ENCODE measurements at places on chromosomes 7 and 10.

DNA sequence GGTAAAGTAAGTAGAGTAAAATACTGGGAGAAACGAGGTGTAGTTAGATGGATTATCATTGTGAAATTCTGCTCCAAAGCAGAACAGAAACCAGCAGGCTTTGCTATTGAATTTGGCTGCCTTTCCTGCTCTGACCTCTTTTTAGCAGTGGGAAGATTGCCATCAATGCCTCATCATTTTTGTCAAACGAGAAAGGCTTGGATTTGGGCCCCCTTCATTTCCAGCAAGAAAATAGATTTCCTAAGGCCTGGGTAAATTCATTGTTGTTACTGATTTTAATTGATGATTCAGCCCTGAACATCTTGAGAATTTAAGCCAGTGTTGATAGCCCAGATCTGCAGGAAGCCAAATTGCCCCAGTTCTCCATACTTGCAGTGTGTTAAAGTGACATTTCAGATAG is 35.2 kb upstream of the ASAH2 start:
- no peak for DNase-seq

DNA sequence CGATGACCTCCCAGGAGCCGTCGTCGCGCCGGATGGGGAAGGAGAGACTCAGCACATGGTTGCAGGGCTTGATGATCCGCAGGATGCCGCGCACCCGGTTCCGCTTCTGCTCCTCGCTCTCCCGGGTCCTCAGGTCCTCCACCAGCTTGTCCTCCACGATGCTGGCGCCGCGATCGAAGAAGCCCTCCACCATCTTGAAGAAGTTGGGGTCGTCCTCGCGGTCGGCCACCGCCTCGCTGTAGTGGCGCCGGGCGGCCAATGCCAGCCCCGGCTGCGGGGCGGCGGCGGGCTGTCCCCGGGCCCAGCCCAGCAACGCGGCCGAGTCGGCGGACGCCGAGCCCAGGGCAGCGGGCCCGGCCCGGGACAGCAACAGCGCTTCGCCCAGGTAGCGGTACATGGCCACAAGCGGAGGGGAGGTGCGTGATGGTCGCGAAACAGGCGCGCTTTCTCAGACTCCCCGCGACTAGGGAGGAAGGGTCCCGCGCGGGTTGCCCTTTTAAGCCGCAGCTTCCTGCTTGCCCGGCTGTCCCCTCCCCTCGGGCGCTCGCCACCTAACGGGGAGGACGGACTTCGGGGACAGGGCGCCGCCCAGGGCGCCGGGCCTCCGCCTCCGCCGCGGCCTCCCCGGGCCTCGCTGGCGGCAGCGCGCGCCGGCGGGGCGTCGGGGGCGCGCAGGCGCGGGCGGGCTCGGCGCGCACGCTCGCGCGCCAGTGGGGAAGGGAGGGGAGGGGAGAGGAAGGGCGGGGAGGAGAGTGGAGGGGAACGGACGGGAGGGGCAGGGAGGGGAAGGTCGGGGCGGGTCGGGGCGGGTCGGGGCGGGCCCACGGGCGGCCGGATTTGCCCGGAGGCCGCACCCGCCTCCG is at the start of the genes GLUD1 and SHLD2:
Gene GLUD1, minus strand, starts transcription at position 471 of the 863 bp plus-strand sequence. Its CDS starts 74 bp downstream, at position 397.
Gene SHLD2, plus strand, starts transcription at position 834 of the 863 bp plus-strand sequence. CDS start 56,149 bp downstream, outside the sequence.
- peak; percentile 76 for DNase-seq

- DNase-seq, result peak; percentile 35
Observed at GRCh38 chr10:3784510-3785250, at the start of gene KLF6. Gene KLF6, minus strand, starts transcription at chr10:3785209. Its CDS starts 195 bp downstream, at chr10:3785014.

- DNase-seq, result no peak
Observed at GRCh38 chr7:13231216-13231615, 543.8 kb downstream of the ARL4A start.

DNA sequence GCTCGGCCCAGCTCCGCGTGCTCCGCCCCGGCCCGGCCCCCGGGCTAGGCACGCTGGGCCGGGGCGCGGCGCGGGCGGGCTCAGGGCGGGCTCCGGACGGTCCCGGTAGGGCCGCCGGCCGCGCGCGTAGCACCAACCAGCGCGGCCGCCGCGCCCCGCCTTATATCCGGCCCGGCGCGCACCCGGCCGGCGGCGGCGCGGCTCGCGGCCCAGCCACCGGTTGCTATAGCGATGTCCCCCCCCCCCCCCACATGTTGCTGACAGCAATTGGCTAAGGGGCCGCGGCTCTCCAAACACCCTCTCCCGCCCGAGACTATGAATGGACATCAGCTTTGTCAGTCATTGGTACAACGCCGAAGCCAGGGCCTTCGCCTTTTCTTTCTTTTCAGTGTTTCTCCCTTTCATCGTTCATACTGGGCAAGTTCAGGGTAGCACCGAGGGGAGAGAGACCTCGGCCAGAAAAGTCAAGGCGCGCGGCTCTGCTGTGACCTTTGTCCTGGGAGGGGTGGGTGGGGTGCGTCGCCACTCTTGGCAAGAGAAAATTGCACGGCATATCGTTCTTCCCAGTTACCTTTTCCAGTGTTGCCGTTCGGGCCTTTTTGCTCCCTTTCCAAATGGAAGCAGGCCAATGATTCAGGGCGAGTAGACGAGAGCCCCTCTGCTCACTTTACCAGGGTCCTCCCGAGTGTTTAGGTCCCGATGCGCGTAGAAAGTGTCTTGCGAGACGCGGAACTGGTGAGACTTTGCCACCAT is 354.2 kb downstream of the DNAJB6 start:
- no peak for DNase-seq

DNA sequence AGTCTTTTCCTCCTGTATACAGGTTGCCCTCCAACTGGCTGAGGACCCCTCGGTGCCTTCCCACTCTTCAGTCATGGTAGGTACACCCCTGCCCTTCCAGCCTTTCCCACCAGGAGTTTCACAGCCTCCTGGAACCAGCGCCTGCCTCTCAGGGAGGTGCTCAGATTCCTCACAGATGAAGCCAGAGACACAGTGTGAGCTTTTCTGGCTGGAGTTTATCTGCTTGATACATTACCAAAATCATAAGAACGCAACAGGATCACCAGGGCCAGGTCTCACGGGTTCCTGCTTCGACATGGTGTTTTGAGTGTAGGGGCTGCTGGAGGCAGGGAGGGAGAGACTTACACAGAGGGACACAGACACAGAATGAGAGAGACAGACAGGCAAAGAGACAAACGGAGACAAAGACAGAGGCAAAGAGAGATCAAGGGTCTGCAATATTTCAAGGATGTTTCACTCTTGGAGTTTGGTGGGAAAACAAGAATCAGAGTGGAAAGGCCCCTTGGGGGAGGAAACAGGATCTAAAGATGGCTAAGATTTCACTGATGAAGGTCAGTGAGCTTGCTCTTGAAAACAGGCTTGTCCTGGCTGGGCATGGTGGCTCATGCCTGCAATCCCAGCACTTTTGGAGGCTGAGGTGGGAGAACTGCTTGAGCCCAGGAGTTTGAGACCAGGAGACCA is 6.5 kb upstream of the INMT start:
- no peak for DNase-seq

DNA sequence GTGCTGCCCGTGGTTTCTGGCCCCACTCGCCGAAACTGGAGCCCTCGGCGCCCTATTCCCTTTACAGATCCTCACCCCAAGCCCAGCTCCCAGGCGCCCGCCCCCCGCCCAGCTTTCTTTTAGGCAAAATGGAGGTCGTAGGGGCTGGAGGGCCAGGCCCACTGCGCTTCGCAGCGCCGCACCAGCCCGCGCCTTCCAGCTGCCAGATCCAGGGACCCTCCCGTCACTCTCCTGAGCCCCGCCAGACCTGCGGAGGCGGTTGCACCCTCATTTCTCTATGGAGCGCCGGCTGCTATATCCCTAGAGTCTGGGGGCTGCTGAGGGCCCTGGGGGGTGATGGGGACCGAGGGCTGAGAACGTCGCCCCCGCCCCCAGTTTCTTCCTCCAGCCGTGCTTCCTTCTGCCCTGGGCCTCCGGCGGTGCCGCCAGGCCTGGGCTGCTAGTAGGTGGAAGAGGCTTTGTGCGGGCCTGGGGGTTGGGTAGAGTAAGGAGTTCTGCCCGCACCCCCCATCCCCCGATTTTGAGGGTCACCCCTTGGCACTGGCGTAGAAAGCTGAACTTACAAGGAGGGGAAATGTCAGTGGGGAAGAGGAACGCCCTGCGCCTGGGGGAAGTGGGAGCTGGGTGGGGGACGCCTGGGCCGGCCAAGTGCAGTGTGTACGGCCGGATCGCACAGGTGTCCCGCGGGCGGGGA is 1.0 kb downstream of the GNB2 start:
- DNase-seq, result no peak

GRCh38 chr10:70903262-70903921 is 15.0 kb upstream of the PCBD1 start:
- no peak for DNase-seq

DNA sequence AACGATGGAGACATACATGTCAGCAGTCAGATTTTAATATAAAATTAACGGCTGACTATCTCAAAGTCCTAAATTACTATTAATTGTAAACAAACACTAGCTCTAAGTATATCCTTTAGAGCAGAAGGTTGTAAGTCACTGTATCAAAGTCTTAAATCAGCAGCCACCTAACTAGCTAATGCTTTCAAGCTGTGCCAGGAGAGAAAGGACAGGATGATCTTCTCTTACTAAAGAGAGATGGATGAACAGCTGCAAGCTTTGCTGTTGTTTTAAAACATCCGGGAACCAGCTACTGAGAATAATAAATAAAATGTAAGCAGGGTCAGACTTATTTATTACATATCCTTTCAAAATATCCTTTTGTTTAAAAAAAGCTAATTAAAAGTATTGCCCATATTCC is 24.0 kb upstream of the ABLIM1 start:
- DNase-seq, result no peak

- no peak for DNase-seq
Observed at GRCh38 chr10:132114953-132115520, 49.3 kb downstream of the JAKMIP3 start.

DNA sequence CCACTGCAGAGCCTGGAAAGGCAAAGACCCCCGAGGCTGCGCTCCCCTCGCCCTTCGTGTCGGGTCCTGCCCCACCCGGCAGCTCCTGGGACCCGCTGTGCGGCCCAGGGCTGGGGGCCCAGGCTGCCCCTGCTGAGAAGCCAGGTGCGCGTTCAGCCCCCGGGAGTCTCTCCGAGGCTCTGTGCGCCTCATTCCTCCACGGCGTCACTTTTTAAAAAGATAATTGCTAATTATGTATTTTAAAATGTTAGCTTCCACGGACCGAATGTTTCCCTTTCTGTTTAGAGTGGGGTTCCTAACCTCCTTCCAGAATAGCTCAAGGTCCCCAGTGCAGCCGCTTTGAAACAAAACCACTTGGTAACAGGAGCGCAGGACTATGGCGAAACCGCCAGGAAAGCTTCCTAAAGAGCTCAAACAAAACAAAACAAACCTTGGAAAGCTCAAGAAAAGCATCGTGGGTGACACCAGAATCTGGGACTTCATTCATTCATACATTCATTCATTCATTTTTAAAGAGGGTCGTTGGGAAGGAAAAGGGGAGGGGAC is 45.6 kb downstream of the PDIA4 start:
- DNase-seq, result no peak

DNA sequence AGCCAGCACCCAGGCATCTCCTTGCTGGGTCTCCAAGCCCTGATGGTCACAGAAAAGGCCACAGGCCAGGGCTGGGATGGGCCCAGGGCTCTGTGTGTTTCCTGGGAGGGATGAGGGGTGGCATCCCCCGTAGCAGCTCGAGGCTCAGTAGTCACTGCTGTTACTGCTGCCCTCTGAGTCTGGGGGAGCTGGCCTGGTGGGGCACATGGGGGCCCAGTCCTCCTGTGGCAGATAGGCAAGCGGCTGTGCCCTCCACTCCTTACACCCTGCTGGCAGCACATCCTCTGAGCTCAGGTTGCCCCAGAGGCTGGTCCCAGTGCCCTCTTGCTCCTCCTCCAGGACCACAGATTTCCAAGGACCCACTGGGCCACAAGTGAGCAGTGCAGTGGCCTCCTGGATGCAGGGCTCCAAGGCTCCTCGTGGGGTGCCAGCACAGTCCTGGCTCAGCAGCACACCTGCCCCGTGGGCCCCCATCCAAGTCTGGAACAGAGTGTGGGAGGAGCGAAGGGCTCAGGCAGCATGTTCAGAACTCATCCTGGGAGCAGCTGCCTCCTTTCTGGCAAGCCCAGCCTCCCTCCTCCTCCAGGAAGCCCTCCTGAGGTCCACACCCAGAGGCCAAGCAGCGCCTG is 31.5 kb upstream of the TUBB8 start:
- DNase-seq, result no peak

DNA sequence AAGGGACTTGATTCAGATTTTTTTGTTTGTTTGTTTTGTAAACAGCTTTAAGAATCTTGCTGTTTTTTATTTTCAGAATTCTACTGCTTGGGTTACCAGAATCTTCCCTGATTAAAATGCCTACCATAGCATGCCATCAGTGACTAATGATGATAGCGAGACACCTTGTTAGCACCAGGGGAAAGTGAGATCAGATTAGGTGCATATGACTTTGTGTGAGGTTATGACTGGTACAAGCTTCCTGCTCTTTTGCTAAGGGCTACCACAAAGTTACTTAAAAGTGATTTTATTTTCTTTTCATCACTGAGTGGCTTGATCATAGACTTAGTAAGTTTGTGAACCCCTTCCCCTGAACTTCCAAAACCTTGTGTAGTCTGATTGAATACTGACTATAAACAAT is 93.5 kb downstream of the SND1 start:
- DNase-seq, result no peak

- no peak for DNase-seq
Observed at GRCh38 chr10:106612381-106612780, 552.1 kb downstream of the SORCS1 start.

- no peak for DNase-seq
Observed at GRCh38 chr7:76357475-76358010, 1.2 kb downstream of the YWHAG start.

- DNase-seq, result peak; percentile 51
Observed at GRCh38 chr10:80465839-80466590, 11.9 kb downstream of the TSPAN14 start.

- DNase-seq, result no peak
Observed at GRCh38 chr10:127125331-127125730, 71.1 kb downstream of the INSYN2A start.

GRCh38 chr7:18570441-18570840 is 74.9 kb downstream of the HDAC9 start:
- DNase-seq, result no peak

- DNase-seq, result no peak
Observed at GRCh38 chr7:155490697-155491628, 33.0 kb downstream of the EN2 start.

DNA sequence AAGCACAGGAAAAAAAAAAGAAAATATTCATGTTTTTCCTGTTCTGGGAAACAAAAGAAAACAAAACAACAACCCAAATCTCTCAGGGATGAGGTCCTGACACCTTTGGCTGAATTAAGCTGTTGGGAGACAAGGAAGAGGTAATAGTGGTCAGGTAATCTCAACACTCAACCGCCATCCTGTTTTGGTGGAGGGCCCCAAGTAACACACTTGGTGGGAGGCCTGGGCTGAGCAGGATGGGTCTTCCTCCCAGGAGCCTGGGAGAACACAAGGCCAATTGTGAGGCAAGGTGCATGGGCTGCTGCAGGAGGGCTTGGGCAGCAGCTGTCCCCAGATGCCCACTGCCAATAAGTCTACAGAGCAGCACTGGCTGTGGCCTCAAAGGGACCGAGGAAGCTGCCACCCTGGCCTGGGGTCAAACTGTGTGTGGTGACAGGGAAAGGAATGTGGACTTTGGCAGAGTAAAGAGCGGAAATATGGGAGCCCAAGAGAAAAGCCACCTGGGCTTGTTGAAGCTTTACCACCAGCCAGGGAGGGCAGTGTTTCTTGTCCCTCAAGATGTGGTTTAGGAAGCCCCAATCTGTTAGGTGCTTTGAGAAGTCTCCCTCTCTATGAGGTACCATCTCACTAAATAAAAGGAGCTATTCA is 93.5 kb upstream of the SLC25A13 start:
- DNase-seq, result no peak

GRCh38 chr10:110764793-110765512 is 106.8 kb upstream of the PDCD4 start:
- DNase-seq, result no peak

- no peak for DNase-seq
Observed at GRCh38 chr7:73451780-73452398, 18.3 kb downstream of the FZD9 start.
